ENCODE measurements at places on chromosomes 7 and 10.

DNA sequence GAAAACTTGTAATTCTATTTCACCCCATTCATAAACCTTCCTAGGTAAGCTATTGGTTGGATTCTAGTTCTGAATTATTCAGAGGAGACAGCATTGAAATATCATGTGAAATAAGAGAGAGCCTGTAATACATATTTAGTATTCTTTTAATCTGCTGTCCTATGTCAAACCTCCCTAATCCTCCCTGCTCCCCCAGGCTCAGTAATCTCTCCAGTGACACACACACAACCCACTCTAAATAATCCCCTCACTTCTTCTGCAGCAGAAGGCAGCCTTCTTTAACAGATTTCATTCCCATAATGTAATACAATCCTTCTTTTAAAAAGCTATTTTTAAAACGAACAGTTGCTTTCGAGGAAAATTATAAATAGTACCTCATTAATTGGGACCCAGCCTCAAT is 639.7 kb upstream of the AUTS2 start:
- no peak for DNase-seq

- no peak for DNase-seq
Observed at GRCh38 chr7:70795948-70796347, 336.0 kb upstream of the GALNT17 start.

DNA sequence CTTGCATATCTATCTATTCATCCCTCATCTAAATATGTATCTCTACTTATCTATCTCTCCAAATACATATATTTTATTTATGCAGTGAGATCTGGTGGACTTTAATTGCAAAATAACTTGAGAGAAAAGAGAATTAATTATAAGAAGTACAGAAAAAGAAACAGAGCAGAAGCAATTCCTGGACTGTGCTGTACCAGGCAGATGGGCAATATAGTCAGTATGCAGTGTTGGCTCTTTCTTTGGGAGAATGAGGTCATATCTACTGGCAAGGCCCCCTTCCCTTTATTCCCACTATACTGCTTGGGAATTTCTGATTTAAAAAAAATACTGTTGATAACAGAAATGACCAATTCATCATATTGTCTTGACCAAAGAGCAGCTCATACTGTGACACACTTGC is 49.0 kb upstream of the TOMM7 start:
- DNase-seq, result no peak

DNA sequence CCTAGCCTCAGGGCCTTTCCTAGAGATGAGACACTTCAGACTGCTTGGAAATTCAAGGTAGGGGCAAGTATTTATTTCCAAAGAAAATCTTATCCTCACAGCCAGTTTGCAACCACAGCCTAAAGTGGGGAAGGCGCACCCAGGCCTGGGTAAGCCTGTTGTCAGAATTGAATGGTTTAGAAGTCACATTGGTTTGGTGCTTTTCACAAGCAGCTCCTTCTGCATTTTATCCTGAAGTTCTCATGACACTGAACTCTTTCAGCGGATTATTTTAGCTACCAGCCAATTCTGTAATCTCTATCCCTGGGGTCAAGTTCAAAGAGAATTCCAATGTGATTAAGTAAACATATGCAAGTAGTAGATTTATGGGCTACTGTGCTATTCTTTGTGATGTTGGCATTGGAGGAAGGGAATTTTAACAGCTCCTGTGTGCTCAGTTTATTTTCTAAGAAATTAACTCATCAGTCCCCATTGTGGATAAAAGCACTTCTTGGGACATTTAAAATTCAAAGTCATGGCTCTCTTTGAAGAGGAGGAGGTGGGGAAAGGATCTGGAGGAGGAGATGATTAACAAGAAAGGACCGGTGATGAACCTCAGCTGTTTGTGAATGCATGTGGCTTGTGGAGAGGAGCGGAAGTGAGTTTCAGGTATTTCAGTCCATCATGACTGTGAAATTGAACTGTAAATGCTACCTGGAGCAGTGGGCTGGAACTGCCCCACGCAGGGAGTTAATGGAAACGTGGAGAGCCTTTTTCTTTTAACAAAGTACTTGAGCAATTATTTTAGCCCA is 90.2 kb upstream of the CACUL1 start:
- no peak for DNase-seq

DNA sequence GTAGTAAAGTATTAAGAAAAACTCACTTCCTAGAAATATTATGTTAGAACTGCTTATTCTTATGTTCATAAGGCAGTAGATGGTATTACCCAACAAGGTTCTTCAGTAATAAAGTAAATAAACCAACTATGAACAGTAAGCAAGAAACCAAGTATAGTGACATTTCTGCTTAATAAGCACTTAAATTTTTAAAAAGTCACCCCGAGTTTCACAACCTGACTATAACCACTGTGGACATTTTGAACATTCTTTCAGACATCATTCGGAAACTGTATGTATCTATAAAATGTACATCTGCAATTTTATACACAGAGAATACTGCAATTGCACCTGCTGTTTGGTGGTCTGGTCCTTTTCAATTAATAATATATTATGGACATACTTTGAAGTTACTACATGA is 1073.6 kb downstream of the XPNPEP1 start:
- DNase-seq, result no peak

- no peak for DNase-seq
Observed at GRCh38 chr7:801940-802381, 30.3 kb upstream of the SUN1 start.

GRCh38 chr10:45000138-45000751 is 478 bp upstream of the ZNF22 start:
- peak; percentile 75 for DNase-seq

DNA sequence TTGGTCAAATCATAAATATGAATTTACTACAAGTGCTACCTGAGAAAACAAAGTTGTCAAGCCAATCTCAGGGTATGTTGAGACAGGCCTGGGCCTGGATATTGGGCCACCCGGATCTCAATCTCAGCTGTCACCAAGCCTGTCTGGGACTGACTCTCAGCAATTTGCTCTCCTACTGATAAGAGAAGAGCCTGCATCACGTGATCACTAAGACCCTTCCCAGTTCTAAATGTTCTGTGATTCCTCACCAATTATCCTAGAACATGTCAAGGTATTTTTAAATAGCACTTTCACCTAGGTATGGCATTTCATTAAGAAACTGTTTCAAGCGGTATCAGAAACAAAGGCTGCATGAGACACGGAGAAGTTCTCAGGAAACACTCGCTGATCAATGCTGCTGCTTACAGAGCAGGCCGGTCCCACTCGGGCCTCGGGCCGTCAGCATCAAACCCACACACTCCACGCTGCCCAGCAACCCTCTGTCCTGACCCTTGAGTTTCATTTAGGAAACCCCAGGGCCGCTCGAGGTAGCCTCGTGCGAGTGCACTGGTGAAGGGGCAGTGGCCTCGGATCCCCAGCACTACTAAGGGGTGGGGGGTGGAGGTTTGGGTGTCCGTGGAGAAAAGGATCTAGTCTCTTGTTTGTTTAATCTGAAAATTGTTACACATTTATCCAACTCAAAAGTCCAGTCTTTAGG is 4.1 kb downstream of the KLF6 start:
- DNase-seq, result peak; percentile 17

DNA sequence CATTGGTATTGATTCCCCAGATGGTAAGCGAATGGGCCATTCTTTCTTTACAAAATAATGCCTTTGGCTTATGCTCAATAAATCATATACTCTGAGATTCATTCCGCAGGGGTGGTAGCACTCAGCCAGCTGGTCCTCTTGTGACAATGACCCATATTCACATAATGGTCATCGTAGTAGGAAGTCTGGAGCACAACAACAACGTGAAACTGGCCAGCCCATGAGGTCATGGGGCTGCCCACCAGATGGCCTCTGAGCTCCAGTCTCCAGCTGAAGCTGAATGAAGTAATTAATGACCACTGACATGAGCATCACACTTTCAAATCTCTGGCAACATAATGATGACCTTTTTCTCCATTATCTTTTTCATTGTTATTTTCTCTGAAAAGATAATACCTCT is 42.3 kb upstream of the SORCS1 start:
- DNase-seq, result no peak

DNA sequence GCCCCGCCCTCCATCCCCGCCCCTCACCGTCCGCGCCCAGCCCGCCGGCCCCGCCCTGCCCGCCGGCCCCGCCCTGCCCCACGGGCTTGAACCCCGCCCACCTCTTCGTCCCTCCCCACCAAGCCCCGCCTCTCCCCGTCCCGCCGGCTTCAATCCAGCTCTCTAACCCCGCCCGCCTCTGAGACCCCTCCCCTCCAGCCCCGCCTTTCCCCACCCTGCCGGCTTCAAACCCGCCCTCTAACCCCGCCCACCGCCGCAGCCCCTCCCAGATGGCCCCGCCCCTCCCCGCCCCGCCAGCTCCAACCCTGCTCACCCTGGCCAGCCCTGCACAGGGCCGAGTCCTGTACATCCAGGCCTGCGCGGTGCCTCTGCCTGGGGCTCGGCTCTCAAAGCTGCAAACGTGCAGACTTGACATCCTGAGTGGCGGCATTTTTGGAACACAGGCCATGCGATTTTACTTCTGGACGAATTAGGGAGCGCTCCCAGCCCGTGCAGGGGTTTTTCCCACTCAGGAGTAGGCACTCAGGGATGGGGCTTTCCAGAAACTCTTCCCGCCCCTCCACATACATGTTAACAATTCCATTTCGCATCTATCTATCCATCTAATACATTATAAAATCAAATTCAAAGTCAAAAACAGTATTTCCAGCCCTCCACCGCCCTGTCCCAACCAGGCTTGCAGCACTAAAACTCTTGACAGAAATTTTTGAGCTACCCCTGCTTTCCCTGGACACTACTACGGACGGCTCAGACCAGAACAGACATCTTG is 477 bp upstream of the NMT2 start:
- peak; percentile 96 for DNase-seq

DNA sequence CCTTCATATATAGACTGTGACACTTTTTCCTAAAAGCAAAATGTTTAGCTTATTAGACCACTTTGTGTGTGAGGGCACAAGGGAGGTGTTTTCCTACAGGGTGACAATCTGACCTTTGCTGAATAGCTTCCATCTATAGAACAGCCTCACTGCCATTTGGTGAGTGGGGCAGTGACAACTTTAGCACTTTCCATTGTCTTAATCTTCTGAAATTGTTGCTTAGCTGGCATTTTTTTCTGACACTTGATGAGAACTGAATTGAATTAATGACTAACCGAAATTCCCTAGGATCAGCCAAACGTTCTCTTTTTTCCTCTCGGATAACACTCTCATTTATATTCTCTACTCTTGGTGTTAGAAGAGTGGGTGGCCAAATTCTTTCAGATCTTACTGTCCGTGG is 30.2 kb downstream of the KDM7A start:
- DNase-seq, result no peak

GRCh38 chr7:150365673-150366398 is 2.8 kb upstream of the REPIN1 start:
- no peak for DNase-seq

DNA sequence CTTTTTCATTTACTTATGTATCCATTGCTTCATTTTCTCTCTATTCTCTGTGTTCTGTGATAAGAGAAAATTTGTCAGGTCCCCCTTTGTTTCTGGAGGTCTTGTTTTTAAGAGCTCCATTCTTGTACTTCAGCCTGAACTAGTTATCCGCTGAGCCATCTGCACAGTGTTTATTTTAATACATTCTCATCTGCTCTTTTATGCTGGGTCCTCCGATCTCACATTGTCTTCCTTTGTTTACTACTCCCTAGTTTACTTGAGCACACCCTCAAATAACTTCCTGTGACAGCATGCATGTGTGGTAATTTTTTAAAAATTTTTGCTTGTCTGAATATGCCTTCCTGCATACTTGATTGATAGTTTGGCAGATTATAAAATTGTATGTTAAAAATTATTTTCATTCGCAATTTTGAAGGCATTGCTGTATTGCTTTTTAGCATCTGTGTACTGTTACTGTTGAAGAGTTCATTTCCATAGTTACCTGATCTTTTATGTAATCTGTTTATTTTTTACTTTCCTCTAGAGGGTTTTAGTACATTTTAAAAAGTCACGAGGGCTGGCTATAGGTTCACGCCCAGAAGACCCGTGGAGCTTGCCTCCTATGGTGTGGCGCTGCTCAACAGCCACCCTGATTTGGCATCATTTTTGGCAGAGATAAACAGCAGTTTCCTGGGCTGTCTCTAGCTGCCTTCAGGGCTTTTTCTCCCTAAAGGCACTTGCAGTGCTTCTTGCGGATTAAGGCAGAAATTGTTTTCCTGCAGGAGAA is 31.9 kb downstream of the RSBN1L start:
- peak; percentile 6 for DNase-seq

DNA sequence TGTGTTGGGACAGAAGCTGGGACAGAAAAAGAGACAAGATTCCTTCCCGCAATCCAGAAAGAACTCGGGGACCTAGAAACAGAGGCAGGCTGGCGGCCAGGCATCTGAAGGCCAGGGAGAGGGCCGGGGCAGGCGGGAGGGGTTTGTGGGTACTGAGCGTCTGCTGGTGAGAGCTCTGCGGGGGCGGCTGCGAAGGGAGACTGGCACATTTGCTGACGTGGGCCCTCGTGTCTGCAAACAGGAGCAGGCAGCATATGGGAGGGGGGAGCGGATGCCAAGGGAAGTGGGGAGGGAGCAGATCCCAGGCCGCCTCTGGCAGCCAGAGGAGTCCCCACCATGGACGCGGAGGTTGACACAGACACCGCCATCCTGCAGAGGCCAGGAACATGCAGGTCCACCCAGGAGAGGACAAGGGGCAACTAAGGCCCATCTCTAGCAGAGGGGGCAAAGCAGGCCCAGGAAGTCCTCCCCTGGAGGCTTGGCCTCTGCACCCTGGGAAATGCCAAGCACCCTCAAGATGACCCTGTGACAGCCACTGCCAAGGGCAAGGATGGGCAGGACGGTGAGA is 32.2 kb downstream of the KCNH2 start:
- no peak for DNase-seq

GRCh38 chr7:71795410-71795809 is 616.7 kb downstream of the CALN1 start:
- DNase-seq, result no peak

DNA sequence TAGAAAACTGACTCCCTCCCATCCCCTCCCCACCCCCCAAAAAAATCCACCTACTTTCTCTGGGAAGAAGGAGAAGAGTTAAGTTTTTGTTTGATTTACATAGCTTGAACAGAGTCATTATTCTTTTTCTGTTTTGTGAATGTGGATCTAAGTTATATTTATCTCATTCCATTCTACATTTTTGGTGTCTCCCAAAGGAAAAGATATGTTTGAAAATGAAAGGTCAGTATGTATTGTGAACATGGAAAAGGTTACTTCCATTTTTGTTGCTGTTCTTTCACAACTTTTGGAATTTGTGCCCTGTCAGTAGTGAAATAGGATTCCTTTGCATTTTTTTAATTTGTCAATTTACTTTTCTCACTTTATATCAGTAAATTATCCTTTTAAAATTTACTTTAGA is 547.9 kb downstream of the SUGCT start:
- no peak for DNase-seq

- DNase-seq, result no peak
Observed at GRCh38 chr10:132779549-132780294, 6.2 kb downstream of the NKX6-2 start.

DNA sequence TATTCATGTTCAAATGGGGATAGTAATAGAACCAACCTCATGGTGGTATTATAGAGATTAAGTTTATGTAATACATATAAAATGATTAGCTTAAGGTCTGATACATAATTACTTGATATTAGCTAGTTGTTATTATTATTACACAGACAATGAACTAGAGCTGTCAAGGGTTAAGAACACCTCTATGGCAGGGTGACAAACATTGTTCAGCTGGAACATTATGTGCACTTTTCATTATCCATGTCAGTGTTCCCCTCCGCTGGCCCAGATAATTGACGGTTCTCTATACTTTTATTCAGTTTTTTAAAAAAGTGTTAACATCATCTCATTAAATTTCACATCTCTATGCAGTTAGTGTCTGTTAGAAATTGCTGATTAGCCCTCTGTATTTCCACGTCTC is 142.1 kb downstream of the CDK14 start:
- DNase-seq, result no peak

All from hepatic stellate cell (primary cell).